ENCODE measurements at places on chromosomes 1 and 21.

GRCh38 chr1:159964144-159964543 is 10.1 kb upstream of the SLAMF9 start:
- DNase-seq: no peak

DNA sequence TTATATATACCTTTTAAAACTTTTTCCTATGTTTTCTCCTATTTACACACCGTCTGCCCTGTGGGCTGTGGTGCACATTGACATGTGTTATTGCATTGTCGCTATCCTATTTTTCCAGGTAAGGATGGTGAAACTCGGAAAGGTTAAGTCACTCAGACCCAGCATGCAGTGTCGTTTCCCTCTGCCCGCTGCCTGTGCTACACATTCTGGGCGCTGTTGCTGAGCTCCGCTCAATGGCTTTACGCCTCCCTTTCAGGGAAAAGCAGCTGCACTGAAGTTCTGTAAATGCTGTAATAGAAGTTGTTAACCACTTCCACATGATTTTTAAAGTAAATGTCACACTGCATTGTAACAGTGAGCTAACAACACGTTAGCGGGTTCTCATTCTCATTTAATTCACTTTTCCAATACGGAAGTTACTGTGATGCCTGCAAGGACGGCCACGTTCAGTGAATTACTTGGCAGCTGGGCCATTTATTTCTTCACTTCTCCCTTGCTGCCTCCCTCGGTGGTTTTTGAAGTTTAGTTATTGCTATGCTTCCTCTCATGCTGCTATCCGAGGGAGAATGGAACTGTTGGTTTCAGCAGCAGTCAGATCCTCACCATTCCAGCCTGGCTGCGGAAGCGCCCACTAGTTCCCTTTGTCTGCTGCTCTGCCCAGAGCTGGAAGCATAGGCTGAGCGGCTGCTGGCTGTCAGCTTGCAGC is 288.7 kb downstream of the SPATA17 start:
- DNase-seq: no peak

DNA sequence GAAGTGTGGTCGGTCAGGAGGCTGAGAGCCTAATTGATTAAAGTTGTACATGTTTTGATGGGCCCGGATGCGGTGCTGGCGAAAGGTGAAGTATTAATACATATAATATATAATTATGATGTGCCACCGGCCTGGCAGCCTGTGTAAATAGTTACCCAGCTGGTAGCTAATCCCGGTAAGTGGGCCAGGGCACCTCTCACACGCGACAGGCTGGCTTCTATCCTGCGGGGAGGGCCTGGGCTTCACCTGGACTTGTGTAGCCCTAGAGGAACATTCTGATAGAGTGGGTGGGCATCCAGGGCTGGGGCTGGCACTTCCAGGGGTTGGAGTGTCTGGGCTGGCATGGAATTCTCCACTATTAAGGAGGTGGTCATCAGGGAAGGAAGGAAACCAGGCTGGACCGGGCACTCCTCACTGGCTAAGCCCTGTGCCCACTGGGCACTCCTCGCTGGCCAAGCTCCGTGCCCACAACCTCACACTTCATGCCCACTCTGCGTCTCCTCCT is 48.3 kb downstream of the IGSF21 start:
- DNase-seq: no peak

DNA sequence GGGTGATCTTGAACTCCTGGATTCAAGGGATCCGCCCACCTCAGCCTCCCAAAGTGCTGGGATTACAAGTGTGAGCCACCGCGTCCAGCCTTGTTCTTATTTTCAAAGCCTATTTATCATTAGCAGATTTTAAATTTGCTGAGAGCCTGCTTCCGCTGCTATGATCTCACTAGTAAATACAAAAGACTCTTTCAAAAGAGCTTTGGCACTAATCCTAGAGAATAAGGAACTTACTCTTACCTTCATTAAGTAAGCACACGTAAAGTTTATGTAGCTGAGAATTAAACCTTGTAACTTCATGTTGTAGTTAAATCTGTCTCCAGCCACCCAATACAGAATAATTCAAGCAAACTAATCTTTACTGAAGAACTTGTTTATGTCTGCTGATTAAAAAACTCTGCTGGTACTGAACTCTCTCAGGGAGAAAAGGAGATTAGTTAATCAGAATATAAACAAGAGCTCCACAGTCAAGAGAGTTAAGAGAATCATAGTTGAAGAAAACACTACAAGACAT is 72.3 kb downstream of the RUSC1 start:
- no peak for DNase-seq

DNA sequence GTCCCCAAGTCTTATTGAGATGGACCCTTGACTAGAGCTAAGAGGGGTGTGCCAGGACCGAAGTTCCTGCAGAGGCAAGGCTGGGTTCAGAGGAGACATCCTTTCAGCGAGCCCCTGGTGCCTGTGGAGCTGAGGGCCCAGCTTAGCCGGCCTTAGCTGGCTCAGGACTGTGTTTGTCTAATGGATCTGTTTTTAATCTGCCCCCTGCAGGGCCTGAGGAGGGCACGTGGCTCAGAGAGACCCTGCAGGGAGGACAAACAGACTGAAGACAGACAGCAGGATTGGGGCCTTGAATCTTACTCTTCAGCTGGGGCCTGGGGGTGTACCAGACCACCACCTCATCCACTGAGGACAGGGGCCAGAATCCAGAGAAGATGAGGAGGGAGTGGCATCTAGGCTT is 1.6 kb downstream of the CRABP2 start:
- no peak for DNase-seq

- no peak for DNase-seq
Observed at GRCh38 chr1:46677339-46677738, 5.7 kb downstream of the TEX38 start.

DNA sequence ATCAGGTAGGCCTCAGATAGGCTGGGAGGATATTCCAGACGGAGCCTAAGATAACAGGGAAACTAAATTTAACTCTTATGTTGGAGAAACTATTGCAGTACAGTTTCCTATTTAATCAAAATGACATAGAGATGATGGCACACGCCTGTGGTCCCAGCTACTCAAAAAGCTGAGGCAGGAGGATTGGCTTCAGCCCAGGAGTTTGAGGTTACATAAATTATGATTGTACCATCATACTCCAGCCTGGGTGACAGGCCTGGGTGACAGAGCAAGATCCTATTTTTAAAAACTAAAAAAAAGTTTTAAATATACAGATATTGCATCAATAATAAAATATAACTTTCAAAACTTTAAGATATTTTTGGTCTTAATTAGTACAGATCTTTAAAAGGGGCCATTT is 25.2 kb upstream of the TAL1 start:
- no peak for DNase-seq

GRCh38 chr1:19009126-19009881 is 52.8 kb upstream of the IFFO2 start:
- no peak for DNase-seq

DNA sequence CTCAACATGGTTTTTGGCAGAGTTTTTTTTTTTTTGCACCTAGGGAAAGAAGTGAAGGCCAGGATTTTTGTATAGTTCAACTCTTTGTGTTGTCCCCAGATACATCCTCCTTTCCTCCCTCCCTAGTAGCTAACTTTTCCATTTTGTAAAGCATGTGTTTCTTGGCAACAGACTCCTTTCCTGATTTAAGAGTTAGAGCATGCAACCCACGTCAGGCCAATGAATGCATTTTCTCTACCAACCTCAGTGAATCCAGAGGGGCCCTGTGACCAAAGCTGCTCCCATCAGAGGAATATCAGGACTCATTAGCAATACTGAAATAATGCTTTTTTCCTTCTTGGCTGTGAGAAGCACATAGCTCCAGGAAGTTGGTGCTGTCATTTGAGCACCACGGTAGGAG is 287.2 kb downstream of the LMO4 start:
- no peak for DNase-seq

DNA sequence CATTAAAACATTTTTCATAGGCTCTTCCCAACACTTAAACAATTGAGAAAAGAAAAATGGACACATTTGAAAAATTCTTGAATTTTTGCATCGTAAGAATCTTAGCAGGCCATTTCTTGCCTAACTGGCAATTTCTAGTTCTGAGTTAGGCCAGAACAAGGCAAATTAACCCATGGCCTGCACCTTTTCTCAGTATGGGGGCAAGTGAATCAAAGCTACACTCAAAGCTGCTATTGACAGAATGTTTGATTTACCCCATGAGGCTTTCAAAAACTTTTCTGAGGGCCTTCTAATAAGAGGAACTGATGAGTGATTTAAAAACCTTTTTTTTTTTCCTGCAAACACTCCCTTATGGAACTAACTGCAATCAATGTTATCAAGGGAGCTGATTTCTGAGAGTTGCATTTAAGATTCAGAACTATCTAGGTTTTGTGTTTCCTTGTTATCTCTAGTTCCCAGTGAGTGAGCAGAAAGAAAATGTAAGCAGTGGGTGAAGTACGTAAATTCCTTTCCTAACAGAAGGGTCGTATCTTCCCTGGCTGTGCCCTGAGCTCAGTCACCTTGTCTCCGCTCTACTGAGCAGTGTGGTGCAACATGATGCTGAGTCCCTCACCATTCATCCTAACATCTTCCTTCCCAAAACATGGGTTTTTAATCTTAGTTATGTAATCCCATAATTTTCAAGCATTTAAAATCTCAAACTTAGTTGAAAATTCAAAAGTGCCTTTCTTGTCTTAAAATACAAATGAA is 353.7 kb downstream of the DPYD start:
- DNase-seq: no peak

Measured in smooth muscle cell of the brain vasculature (primary cell).